ENCODE measurements at places on chromosomes 16 and 17.

- no peak for DNase-seq
Observed at GRCh38 chr17:13581925-13582324, 19.8 kb downstream of the HS3ST3A1 start.

DNA sequence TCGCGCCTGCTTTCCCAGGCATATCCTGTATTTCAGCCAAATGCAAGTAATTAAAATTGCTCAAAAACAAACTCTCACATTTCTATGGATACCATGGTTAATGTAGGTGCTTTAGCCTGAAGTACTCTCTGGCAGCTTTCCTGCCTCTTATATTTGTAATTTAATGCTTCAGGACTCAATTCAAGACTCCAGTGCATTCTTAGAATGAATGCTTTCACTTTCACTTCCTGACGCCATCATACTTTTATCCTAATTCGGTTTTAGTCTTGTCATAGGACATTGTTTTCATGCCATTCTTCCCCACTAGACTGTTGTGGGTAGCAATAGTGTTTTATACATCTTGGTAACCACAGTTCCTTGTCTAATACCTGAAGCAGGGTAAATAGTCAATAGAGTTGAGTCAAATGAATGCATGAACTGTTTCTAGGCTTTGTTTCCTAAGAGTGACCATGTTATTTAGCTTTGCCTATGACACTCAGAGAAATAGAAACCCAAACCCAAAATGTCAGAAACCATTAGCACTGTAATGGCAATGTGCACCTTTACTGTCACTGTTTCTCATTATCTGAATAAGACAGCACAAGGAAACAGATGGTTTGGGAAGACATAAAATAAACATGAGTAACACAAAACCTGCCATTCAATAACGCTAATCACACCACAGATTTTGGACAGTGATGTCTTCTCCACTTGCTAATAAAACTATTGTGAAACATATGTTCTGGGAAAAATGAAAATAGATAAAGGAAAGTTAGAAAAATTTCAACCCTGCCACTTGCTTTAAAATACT lies 705.5 kb downstream of the CDH11 start:
- DNase-seq = no peak

- DNase-seq = peak; percentile 71
Observed at GRCh38 chr17:45098869-45099616, 33.3 kb downstream of the PLCD3 start.

GRCh38 chr16:85104821-85105391 lies 7.4 kb downstream of the CIBAR2 start:
- DNase-seq = peak; percentile 47

DNA sequence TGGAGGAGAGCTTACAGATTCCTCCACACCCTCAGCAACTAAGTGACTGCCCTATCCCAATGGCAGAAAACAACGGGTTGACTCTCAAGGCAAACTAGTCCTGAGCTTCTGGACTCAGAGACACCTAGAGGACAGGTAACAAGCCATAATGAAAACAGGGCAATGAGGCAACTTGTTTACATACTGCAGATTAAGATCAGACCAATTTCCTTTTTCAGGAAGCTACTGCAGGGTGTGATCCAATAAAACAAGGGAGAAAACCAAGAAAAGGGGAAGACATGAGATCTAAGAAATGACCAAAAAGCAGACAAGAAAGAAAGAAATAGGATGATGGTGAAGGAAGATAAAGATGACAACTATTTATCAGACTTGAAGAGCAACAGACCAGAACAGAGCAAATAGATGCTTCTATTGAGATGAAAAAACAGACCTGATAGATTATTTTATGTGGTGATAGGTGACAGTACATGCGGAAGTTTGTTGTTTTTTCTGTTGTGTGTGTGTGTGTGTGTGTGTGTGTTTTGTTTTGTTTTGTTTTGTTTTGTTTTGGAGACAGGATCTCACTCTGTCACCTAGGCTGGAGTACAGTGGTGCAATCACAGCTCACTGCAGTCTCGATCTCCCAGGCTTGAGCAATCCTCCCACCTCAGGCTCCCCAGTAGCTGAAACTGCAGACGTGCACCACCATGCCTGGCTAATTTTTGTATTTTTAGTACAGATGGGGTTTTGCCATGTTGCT lies 120.7 kb downstream of the GAS7 start:
- peak; percentile 40 for DNase-seq

GRCh38 chr17:75228847-75229246 lies 23.4 kb downstream of the NUP85 start:
- DNase-seq = peak; percentile 24

GRCh38 chr16:2981177-2981898 lies 1.1 kb upstream of the PKMYT1 start:
- DNase-seq = no peak

DNA sequence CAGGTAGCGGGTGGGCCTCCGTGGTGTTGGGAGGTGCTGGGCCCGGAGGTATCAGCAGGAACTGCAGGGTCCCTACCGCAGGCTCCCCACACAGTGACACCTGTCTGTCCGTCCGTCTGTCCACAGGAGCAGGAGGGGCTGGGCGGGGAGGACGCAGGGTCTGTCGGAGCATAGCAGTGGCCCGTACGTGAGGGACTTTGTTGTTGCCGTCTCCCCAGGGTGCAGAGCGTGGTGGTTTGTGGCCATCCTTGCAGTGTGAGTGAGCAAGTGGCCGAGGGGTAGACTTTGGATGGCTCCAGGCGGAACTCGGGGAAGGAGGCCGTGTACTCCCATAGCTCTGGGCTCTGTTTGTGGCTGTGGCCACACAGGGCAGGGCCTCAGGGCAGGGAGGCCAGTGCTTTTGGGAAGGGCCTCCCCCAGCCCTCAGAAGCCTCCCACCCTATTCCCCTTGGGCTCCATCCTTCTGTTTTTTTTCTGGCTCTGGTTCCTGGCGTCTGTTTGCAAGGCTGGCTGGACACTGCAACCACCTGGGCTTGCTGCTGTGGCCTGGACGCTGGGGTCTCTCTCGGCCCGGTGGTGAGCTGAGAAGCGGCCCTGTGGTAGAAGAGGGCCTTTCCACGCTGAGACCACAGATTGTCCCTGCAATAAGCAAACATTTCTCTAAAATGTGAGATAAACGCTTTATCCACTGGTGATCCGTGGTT lies 41.0 kb upstream of the ZNF750 start:
- DNase-seq = peak; percentile 5

GRCh38 chr17:17917394-17917793 lies 54.8 kb downstream of the TOM1L2 start:
- no peak for DNase-seq

DNA sequence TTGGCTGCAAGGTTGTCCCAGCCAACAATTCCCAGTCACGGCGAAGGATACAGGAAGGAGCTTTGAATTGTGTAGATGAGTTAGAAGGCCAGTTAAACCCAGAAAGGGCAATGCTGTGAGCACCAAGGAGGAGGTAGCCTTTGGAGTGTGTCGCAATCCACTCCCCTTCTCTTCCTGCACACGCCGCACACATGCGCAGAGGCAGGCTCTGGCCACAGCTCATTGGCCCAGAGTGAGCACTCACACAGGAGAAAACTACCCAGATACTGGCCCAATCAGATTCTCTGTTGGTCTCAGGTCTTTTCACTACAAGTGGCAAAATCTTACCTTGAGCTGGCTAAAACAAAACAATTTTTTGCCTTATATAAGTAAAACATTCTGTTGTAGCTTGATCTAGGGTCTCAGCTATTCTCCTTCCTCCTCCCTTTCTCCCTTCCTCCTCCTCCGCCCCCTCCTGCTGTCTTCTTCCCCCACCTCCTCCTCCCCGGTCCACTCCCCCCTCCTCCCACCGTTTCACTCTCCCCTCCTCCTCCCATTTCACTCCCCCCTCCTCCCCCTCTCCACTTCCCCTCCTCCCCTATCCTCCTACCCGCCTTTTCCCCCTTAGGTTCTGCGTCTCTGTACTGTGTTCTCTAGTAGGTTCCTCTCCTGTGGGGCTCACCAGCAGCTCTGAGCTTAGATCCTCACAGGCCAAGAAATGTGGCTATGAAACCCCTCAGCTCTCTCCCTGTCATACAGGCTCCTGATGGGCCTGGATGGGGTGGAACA lies 344.9 kb downstream of the CPPED1 start:
- peak; percentile 69 for DNase-seq

GRCh38 chr17:43456029-43456428 lies 27.7 kb upstream of the DHX8 start:
- DNase-seq = no peak

DNA sequence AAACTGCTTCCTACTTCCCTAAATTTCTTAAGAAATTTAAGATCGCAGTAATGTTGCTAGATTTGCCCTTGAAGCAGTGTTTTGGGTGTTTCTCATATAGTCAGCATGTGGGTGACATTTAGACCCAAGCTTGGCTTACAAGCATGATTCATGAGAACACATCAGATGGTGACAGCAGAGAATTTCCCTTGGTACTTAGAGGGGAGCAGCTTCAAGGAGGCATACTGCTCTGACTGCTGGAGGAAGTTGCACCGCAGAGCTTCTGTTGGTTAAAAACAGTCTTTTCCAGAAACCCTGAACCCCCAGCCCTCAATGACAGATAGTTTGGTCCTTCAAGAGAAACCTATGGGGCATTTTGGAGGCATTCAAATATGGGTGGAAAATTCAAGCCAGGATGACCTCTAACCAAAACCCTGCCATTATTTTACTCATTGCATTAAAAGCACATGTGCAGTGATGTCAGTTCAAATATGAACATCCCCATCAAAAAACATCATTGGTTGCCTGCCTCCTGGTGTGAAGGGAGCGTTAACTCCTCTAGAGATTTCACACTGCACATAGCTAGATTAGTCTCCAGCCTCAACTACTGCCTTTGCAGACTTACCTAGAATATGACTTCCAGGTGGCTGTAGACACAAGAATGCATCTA lies 201.5 kb upstream of the CACNG5 start:
- no peak for DNase-seq

- no peak for DNase-seq
Observed at GRCh38 chr17:16952401-16952800, 19.5 kb downstream of the TNFRSF13B start.

DNA sequence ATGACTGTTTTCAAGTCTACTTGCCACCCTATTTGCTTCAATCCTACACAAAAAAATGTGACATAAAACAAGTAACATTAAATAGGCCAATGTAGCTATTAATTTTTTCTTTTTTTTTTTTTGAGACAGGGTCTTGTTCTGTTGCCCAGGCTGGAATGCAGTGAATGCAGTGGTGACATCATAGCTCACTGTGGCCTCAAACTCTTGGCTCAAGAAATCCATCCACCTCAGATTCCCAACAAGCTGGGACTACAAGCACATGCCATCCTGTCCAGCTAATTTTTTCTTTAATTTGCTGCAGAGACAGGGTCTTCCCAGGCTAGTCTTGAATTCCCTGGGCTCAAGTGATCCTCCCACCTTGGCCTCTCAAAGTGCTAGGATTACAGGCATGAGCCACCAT lies 29.4 kb downstream of the ANKFY1 start:
- DNase-seq = no peak

- DNase-seq = no peak
Observed at GRCh38 chr16:70740174-70740913, 54.5 kb upstream of the MTSS2 start.

GRCh38 chr17:75387771-75388170 lies 17.7 kb downstream of the GRB2 start:
- DNase-seq = no peak

- no peak for DNase-seq
Observed at GRCh38 chr16:58419241-58419990, 27.1 kb downstream of the GINS3 start.

GRCh38 chr16:73018821-73019456 lies 29.0 kb downstream of the ZFHX3 start:
- no peak for DNase-seq

DNA sequence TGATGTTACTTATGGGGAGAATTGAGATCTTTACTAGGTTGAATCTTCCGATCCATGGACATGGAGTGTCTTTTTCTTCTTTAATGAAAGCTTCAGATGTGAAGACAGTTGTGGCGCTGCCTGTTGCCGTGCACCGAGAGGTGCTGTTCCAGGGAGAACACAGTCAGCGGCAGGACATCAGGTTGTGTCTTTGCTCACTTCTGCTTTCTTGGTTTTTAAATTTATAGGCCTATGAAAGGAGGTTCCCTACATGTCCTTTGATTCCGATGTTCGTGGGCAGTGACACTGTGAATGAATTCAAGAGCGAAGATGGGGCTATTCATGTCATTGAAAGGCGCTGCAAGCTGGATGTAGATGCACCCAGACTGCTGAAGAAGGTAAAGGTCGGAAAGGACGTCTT lies 49.8 kb downstream of the SEC14L1 start:
- no peak for DNase-seq

DNA sequence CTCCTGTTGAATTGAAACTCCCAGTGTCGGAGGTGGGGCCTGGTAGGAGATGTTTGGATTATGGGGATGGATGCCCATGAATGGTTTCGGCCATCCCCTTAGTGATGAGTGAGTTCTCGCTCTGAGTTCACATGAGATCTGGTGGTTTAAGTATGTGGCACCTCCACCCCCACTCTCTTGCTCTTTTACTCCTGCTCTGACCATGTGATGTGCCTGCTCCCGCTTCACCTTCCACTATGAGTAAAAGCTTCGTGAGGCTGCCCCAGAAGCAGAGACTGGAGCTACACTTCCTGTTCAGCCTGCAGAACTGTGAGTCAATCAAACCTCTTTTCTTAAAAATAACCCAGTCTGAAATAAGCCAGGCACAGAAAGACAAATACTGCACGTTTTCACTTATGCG lies 512.4 kb downstream of the HS3ST4 start:
- no peak for DNase-seq

DNA sequence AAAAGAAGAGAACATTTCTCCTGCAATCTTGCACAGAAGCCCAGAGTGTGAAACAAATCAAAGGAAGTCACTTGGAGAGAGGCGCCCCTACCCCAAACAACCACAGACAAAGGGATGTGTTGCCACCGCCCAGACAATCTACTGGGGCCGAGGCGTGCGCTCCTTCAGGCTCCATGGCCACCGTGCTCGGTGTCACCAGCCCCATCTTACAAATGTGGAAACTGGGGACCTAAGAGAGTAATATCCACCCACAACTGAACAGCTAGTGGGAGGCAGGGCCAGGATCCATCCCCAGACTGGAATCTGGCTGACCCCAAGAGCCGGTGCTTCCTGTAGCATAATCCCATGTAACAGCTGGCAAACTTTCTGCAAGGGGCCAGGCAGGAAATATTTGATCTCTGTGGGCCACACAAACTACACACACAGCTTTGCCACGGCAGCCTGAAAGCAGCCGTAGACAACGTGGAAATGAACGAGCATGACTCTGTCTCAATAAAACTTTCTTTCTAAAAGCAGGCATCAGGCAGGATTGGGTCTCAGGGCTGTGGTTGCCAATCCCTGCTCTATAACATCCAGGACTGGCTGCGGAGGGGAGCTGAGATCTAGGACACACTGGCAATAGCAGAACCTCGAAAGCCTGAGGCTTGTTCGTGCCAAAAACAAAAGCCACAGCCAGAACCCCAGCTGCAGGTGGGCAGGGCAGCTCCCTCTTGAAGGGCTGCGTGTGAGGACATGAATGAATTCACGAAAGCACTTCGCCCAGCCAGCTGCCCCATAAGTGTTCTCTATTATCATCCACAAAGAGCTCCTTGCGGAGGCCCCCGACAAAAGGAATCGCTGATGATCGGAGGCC lies 26.6 kb upstream of the GINS2 start:
- no peak for DNase-seq

DNA sequence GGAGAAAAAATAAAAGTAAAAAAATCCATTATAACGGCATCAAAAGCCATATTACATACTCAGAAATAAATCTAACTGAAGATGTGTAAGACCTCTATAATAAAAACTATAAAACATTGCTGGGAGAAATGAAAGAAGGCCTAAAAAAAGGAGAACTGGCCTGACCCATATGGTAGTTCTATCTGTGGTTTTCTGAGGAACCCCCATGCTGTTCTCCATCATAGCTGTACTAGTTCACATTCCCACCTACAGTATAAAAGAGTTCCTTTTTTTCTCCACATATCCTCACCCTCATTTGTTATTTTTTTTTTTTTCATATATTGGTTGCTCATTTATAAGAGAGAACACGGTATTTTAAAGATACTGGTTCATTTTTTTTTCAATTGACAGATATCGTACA lies 191.8 kb downstream of the STX8 start:
- DNase-seq = no peak

Measured in CD4-positive, alpha-beta T cell treated with Interleukin-15 for 1 hour (primary cell).